EH (cell line): ENCODE measurements at places on chromosomes 13 and 19.

- peak; percentile 33 for DNase-seq
Observed at GRCh38 chr19:11814700-11815035, 595 bp downstream of the ZNF440 start.

- no peak for DNase-seq
Observed at GRCh38 chr13:42445354-42445753, 128.6 kb upstream of the TNFSF11 start.

DNA sequence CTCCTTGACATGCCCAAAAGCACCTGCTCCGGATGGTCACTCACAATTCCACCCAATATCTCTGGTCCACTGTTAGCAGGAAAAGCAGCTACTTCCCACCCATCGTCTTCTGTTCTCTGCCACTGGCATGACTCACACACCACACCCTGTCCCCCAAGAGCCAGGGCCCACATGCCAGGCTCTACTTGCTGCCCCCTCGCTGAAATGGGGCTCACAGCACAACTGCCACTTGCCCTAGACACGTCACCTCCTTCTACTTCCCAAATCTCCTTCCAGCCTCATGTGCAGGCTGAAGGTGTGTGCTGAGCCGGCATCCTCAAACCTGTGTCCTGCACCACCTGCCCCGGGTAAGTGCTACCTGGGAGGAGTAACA lies 65.0 kb downstream of the TBC1D4 start:
- no peak for DNase-seq

- DNase-seq: peak; percentile 74
Observed at GRCh38 chr19:55080968-55081769, 5.5 kb downstream of the EPS8L1 start.

- peak; percentile 12 for DNase-seq
Observed at GRCh38 chr13:97502181-97502580, 68.2 kb downstream of the RAP2A start.

GRCh38 chr13:108755083-108755482 lies 125.7 kb downstream of the MYO16 start:
- DNase-seq: no peak
